ENCODE measurements at places on chromosomes 3 and 15. TPM values are rescaled to one million over a fixed set of nuclear protein-coding genes. Genes with fewer than 3 reads are reported as not detected.

GRCh38 chr3:78421247-78421966 is 1346.4 kb downstream of the ROBO1 start:
- no peak for DNase-seq

DNA sequence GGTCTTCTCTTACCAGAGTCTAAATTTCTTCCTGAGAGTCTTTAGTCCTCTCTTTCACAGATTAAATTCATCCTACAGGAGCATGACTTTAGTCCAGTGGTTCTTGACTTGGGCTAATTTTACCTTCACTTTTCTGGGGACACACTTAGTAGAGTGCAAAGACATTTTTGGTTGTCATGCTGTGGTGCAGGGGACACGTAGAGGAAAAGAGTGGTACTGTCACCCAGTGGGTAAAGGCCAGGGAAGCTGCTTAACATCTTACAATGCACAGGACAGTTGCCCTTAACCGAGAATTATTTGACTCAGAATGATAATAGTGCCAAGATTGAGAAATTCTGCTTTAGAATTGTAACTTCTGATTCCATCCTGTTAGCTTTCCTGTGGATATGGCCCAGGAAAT is 772.5 kb upstream of the GRM7 start:
- no peak for DNase-seq

GRCh38 chr3:42652611-42653302 is 740 bp upstream of the ZBTB47 start:
- peak; percentile 68 for DNase-seq

DNA sequence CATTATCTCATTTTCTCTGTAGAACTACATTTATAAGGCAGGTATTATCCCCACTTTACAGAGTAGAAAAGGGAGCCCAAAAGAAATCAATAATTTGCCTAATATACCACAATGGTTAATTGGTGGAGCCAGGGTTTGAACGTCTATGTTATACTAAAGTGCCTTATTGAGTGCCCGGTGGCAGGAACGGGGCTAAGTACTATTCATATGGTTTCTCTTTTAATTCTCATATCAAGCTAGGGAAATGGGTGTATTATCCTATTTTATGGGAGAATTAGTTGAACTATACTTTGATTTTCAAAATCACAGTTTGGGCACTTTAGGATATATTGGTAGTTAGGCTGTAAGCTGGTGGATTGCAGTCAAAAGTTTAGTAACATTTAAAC is 1.5 kb downstream of the CEP97 start:
- no peak for DNase-seq

DNA sequence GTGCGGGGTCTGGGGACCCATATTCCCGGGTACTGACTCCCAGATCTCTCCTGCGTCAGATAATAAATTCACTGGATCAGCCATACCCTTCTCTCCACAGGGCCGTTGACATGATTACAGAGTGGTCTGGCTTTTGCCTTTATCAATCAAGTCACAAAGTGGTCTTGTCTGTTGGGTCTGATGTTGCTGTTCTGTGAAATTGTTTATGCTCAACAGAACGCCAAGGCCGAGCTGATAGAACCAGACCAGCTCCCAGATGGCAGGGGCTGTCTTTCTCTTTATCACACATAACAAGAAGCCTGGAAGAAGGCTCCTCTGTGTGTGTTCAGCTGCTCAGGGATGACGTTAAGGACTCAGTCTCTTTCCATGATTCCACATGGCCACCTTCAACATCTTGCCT is 751 bp upstream of the DCLK3 start:
- no peak for DNase-seq

GRCh38 chr3:168123201-168124176 is 27.8 kb upstream of the GOLIM4 start:
- no peak for DNase-seq

GRCh38 chr3:130699765-130700164 is 46.9 kb downstream of the PIK3R4 start:
- DNase-seq: no peak

DNA sequence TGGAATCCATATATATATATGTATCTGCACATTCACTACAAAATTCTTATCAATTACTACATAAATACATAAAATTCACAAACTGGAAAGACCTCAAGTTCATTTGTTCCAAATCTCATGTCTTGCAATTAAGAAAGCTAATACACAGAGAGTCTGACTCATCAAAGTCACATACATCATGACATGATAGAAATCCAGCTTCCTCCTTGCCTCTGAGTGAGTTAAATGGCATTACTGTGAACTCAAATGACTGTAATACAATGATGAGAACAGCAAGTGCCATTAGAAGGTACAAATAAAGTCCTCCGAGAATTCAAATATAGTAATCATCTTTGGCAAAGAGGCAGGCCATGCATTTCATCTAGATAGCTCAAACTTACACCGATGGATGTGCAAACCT is 55.1 kb upstream of the AGTR1 start:
- no peak for DNase-seq

DNA sequence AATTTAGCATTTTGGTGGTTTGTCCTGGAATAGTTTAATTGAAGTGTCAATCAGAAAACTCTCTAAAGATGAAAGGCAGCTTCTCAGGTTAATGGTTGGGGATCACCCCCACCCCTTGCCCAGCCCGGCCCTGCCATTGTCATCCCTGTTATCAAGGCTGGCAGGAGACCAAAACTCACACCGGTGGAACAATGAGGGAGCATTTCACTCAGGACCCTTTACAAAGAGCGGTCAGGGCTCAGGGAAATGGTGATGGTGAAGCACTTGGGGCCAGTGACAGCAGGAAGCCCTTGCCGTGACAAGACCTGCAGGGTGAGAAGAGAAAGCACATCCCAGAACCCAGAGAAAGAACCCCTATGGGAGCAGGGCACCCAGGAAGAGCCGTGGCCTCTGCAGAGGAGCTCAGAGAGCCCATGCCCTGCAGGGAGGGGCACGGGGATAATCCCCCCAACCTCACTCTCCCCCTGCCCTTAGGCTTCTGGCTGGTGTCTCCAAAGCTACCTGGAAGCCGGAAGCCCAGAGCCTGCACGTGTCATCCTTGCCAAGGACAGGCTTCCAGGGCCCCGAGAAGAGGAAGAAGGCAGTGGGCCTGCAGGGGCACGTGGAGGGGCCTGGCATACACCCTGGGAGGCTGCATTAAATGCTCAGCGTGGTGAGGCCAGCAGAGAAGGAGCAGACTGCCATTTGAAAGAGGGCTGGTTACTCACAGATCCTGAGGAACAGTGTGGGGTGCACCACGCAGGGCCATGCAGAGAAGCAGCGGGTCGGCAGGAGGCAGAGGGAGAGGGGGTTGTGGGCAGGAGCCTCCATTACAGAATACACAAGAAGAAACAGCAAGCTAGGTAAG is 80.6 kb upstream of the PRR20G start:
- no peak for DNase-seq

GRCh38 chr3:98791341-98792325 is 28.5 kb downstream of the ST3GAL6 start:
- DNase-seq: no peak

DNA sequence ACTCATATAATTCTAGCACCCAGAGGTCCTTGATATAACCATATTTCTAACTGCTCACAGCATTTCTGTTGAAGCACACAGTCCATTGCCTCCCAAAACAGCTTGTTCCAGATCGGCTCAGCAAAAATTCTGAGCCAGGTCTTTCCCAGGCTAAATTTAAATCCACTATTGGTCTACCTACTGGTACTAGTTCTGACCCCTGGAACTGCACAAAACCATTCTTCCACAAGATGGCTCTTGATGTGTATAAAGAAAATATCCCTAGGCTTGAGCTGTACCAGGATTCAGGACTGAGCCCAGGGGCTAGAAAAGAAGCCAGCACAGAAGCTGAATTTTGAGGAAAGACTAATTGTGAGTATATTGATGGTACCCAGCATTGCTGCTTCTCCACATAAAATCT is 75.4 kb upstream of the ABHD17C start:
- no peak for DNase-seq

GRCh38 chr15:80326270-80326669 is 74.3 kb upstream of the CTXND1 start:
- no peak for DNase-seq

DNA sequence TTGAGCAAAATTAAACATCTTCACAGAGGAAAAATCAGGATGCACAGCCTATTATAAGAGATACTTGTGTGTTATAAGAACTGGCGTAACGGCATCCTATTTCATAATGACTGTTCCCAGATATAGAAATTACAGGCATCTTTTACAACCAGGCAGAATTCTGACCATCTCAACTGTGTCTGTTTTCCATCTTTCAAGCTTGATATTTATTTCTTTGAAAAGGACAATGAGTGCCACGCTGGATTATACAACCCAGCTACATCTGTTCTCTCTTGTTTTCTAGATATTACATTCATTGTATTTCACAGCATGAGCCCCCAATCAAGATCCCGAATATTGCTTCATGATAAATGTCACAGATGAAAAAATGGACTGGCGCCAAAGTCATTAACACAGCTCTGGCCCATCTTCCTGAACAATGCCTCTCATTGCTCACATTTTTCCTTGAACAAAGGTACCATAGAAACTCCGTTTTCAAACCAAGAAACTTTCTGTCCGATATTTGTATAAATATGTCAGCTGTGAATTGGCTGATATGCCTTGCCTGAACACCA is 420.6 kb downstream of the TBL1XR1 start:
- no peak for DNase-seq

DNA sequence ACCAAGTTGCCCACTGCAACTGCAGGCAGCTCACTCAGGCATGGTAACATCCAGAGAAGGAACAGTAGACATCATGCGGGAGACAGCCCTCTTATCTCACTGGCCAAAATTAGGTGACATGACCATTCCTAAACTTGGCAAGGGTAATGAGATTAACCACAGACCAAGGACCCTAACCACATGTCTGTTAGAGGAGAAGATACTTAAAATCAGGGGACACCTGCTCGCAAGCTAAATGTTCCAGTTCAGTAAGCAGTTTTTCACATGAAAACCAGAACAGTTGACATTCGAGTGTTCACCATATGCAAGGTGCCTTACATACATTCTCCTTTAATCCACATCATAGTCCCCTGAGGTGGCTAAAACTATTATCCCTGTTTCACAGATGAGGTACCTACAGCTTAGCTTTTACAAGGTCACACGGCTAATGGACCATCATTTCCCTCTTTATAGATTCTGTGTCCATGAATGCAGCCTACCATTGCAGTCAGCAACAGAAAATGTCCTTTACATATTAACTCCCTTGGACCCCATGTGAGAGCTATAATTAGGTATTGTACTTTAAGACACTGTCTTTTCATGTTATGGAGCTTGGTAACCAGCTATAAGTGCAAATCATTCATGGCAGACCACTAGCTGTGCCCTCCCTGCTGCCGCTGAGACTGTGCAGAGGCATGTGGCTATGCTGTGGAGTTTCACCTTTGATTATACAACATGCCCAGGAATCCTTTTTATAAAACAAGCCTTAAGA is 154.1 kb downstream of the LIPC start:
- no peak for DNase-seq

The MINAR1 gene
- polyA plus RNA-seq: 0.19 TPM

The MGLL gene
- 14.0 TPM for polyA plus RNA-seq

The POPDC2 gene
- polyA plus RNA-seq: 3.0 TPM

The COPB2 gene
- polyA plus RNA-seq: 115 TPM

The LIPC gene
- polyA plus RNA-seq: 1.1 TPM
